Immature natural killer cell (primary cell): ENCODE measurements at places on chromosomes 6 and 20.

DNA sequence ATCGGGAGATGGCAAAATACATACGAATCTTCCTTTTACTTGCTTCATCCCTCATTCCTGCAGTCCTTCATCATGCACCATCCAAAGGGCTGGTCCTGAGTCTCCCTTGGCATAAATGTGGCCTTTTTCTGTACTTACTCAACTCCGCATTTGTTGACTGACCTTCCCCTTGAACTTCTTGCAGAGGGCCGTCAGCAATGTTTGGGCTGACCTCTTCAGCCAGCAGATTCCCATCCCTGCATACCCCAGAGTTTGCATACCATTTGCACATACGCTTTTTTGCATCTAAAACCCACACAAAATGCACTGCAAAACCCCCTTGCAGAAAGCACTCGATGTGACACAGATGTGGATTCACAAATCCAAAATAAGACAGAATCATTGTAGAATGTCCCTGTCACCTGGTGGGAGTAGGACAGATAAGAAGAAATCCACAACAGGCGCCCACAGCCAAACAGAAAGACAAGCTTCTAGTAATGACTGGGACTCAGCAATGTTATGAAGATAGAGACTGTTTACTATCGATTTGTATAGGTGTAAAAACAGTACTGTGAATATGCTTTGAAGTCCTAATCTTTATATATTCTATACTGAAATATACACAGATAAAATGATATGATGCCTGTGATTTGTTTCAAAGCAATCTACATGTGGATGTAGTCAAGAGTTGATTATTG lies 45.8 kb downstream of the TBC1D7 start:
- H3K4me1 ChIP-seq, result no peaks in the 10 kb centered on the region
- H3K27me3 ChIP-seq, result peaks cover 1% of the 10 kb centered on the region
- no peak overlapping the region for H3K27ac ChIP-seq
- H3K4me3 ChIP-seq, result no peak overlapping the region
- DNase-seq, result no peak

DNA sequence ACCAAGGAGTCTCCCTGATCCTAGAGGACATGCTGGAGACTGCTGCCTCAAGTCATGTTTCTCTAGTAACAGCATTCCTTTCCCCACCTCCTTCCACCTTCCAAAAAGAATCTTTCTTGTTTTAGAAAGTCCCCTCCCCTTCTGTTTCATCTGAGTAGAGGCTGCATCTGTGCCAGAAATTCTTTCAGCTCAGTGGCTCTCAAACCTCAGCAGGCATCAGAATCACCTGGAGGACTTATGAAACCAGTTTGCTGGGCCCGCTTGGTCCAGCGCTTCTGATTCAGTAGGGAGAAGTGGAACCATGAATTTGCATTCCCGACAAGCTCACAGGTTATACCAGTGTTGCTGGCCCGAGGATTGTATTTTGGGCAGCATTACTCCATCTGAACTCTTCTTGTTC lies 55.1 kb downstream of the TMEM200A start:
- H3K27me3 ChIP-seq, result peaks cover 4% of the 10 kb centered on the region
- no peak for DNase-seq
- no peaks in the 10 kb centered on the region for H3K36me3 ChIP-seq

DNA sequence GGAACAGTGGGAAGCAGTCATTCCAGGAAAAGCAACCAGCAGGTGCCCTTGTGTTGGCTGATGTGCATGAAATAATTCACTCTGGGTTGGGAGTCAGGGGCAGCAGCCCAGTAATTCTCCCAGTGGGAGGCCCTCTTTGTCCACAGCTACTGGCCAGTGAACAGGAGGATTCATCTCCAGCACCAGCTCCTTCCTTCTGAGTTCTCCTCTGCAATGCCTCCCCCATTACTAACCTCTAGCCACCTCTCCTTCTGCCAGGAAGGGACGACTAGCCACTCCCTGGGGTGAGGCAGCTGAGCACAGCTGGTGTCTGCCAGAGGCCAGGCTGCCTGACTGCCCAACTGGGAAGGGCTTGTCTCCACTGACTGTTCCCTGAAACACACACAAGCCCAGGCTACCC lies 12.5 kb upstream of the R3HDML start:
- no peaks in the 10 kb centered on the region for H3K36me3 ChIP-seq
- no peak for DNase-seq
- H3K4me3 ChIP-seq, result no peak overlapping the region
- H3K27me3 ChIP-seq, result peaks cover 6% of the 10 kb centered on the region
- H3K27ac ChIP-seq, result no peak overlapping the region

DNA sequence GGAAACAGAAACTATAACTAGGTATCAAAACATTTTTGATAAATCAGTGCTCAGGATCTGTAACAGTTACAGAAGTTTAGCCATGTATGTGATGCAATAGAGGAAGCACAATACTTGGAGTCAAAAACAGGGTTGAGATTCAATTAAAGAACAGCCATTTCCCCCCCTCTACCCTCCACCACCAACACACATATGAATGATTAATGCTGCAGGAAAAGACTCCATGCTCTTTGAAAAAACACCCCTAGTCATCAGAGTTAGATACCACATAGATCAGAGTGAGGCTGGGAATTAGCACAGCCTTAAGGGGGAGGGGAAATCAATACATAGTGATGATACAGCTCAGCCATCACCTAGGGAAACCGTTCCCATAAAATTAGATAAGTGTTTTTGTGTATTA lies 108.9 kb upstream of the EMILIN3 start:
- H3K4me3 ChIP-seq, result no peak overlapping the region
- DNase-seq, result no peak
- H3K27ac ChIP-seq, result no peak overlapping the region
- H3K36me3 ChIP-seq, result peaks cover 42% of the 10 kb centered on the region
- no peaks in the 10 kb centered on the region for H3K27me3 ChIP-seq

- no peaks in the 10 kb centered on the region for H3K4me1 ChIP-seq
- no peak overlapping the region for H3K4me3 ChIP-seq
- no peak overlapping the region for H3K27ac ChIP-seq
- H3K36me3 ChIP-seq, result no peaks in the 10 kb centered on the region
- no peak for DNase-seq
These were observed 377.1 kb downstream of the FOXA2 start for GRCh38 chr20:22207280-22207679.

GRCh38 chr6:79600812-79601609 lies 30.1 kb upstream of the SH3BGRL2 start:
- no peaks in the 10 kb centered on the region for H3K27me3 ChIP-seq
- H3K36me3 ChIP-seq, result no peaks in the 10 kb centered on the region
- H3K4me3 ChIP-seq, result no peak overlapping the region
- no peak overlapping the region for H3K27ac ChIP-seq
- DNase-seq, result no peak

- no peak overlapping the region for H3K4me3 ChIP-seq
- H3K27me3 ChIP-seq, result no peaks in the 10 kb centered on the region
- H3K4me1 ChIP-seq, result peaks cover 12% of the 10 kb centered on the region
- H3K36me3 ChIP-seq, result peaks cover 4% of the 10 kb centered on the region
These were observed 50.2 kb upstream of the HINT3 start for GRCh38 chr6:125906158-125906998.

DNA sequence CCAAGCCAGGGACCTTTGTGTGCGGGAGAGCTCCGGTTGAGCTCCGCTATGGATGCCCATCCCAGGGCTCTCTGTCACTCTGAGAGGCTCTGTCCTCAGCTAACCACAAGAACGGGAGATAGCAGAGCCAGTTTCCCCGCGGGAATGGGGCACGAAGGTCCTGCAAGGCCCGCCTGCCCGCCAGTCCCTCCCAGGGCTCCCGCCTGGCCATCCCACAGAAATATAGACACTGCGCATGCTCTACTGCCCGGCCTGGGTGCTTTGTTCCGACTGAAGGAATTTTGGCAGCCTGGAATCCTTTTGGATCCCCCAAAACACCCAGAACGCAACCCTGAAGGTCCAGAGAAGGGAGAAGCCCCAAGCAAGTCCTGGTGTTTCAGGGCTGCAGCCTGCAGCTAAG lies 8.6 kb upstream of the DEFB110 start:
- no peak for DNase-seq
- H3K36me3 ChIP-seq, result peaks cover 4% of the 10 kb centered on the region
- H3K4me3 ChIP-seq, result no peak overlapping the region
- no peaks in the 10 kb centered on the region for H3K4me1 ChIP-seq
- H3K27ac ChIP-seq, result no peak overlapping the region

DNA sequence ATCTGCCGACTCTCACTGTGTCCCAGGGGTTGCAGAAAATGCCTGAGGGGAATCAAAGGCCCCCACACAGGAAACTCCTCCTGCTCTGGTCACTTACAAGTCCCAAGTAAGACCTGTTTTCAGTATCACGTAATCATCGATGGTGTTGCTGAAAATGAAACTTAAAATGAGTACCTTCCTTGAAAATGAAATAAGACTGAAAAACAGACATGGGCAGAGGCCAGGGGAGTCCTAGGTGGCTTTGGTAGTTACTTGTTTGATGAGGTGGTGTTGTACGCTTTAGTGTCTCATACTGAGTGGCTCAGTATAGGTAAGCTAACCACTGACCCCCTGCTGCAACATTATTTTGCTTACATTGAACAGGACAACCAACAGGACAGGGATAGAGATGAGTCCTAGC lies 43.0 kb upstream of the SYNCRIP start:
- H3K36me3 ChIP-seq, result no peaks in the 10 kb centered on the region
- no peak overlapping the region for H3K27ac ChIP-seq
- no peak for DNase-seq
- peaks cover 1% of the 10 kb centered on the region for H3K27me3 ChIP-seq

- no peak for DNase-seq
- peaks cover 5% of the 10 kb centered on the region for H3K27me3 ChIP-seq
- H3K36me3 ChIP-seq, result no peaks in the 10 kb centered on the region
These were observed 69.3 kb upstream of the BLCAP start for GRCh38 chr20:37596890-37597536.

DNA sequence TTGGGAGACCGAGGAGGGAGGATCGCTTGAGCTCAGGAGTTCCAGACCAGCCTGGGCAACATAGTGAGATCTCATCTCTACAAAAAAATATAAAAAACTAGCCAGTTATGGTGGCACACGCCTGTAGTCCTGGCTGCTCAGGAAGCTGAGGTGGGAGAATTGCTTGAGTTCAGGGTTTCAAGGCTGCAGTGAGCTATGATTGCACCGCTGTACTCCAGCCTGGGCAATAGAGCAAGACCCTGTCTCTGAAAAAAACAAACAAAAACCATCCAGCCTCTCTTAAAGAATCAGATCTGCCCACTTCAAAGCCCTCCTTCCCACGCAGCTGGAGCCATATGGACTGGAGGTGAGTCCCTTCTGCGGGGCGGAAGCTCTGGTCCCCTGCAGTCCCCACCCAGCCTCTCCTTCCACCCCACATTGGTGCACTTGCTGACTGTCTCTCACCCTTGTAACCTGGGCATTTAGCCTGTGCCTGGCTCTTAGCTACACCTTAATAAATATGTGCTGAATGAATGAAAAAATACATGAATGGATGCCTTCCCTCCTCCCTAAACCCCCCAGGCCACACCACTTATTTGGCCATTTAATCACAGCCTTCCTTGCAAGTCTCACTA lies 7.2 kb upstream of the PARD6B start:
- H3K4me3 ChIP-seq, result no peak overlapping the region
- no peak overlapping the region for H3K27ac ChIP-seq
- DNase-seq, result no peak

GRCh38 chr6:143200167-143200770 lies 139.6 kb downstream of the AIG1 start:
- no peak overlapping the region for H3K27ac ChIP-seq
- no peak overlapping the region for H3K4me3 ChIP-seq
- no peaks in the 10 kb centered on the region for H3K27me3 ChIP-seq
- H3K4me1 ChIP-seq, result no peaks in the 10 kb centered on the region
- peaks cover 3% of the 10 kb centered on the region for H3K36me3 ChIP-seq
- DNase-seq, result no peak

DNA sequence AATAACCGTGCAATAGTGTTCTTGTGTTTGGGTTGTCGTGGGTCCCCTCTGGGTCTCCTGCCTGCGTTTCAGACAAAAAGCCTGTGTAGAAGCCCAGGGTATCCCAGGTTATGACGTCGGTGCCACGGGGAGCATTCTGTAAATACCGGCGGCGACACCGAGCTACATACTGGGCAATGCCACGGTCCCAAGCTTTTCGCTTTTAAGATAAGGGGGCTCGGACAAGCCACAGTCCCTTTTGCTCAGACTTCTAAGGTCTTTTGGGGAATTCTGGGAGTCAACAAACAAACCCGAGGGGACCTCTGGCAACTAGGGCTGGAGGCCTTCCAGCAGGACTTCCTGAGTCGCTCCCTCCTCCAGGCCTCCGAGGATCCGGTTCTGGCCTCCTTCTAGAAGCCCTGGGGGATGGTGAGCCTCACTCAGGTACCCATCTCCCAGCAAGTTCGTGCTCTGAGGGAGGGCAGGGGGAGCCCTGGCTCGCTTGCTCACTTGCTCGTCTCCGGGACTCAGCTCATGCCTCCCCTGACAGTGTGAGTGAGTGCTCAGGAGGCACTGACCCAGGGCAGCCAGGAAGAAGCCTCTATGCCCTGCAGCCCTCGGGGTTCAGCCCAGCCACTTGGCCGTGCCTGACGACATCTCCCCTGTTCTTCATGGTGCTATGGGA lies 62.4 kb upstream of the MRPS10 start:
- no peaks in the 10 kb centered on the region for H3K27me3 ChIP-seq
- no peak for DNase-seq
- H3K36me3 ChIP-seq, result no peaks in the 10 kb centered on the region

- DNase-seq, result no peak
- H3K27me3 ChIP-seq, result no peaks in the 10 kb centered on the region
- no peak overlapping the region for H3K27ac ChIP-seq
- no peaks in the 10 kb centered on the region for H3K36me3 ChIP-seq
These were observed 43.1 kb upstream of the JAG1 start for GRCh38 chr20:10716855-10717254.

GRCh38 chr6:46234156-46234556 lies 63.4 kb upstream of the ENPP5 start:
- H3K4me3 ChIP-seq, result no peak overlapping the region
- H3K4me1 ChIP-seq, result no peaks in the 10 kb centered on the region
- no peak overlapping the region for H3K27ac ChIP-seq

GRCh38 chr20:6530254-6530653 lies 237.2 kb upstream of the BMP2 start:
- no peak overlapping the region for H3K27ac ChIP-seq
- no peak for DNase-seq
- H3K27me3 ChIP-seq, result no peaks in the 10 kb centered on the region
- H3K4me3 ChIP-seq, result no peak overlapping the region

- H3K4me1 ChIP-seq, result peaks cover 4% of the 10 kb centered on the region
- no peak overlapping the region for H3K27ac ChIP-seq
- DNase-seq, result no peak
- H3K36me3 ChIP-seq, result no peaks in the 10 kb centered on the region
- H3K4me3 ChIP-seq, result no peak overlapping the region
These were observed 53.1 kb downstream of the CPNE5 start for GRCh38 chr6:36786055-36786675.

DNA sequence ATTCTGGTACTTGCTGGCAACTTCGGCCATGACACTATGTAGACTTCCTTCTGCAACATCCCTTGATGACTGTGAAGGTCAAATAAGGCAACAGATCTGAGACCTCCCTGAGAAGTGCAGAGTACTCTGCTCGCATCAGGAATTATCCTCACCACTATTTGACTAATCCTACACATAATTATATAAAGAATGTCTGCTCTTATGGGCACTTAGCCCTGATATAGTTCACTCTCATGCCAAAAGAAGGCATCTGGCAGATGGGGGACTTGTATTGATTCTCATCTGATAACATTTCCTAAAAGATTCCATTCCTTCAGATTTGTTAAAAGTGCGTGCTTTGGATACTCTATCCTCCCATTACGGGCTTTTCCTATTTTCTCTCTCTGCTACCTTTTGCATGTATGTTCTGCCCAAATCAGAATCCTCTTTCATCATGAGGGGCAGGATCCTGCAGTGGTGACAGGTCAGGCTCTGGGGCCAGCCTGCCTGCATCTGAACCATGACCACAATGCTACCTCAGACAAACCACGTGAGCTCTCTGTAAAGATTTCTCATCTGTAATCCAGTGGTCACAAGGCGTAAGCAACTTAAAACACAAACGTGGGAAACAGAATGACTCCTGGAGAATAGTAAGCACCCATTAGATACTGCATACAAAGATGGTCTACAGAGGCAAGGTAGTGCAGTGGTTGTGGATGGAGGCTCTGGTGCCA lies 134.0 kb downstream of the GJA10 start:
- peaks cover 30% of the 10 kb centered on the region for H3K4me1 ChIP-seq
- H3K27ac ChIP-seq, result no peak overlapping the region
- peak; percentile 42 for DNase-seq
